ENCODE measurements at places on chromosomes 12 and 14.
A peak's percentile ranks its signal among the peaks of the same experiment; 100 is the strongest.

DNA sequence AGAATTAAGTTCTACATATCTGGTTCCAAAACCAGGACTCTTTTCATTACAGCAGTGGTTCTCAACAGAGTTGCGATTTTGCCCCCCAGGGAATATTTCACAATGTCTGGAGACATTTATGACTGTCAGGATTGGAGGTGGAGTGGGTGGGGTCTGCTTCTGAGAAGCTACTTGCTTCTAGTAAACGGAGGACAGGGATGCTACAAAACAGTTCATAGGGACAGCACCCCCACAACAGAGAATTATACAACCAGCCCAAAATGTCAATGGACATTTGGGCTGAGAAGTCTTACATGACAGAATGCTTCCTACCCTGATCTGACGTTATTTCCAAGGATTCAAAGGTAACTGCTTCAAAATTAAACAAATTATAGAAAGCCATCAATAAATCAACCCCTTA is 739 bp upstream of the SPATA7 start:
- DNase-seq, result no peak

- DNase-seq, result no peak
Observed at GRCh38 chr12:51218607-51219161, 822 bp upstream of the POU6F1 start.

- no peak for DNase-seq
Observed at GRCh38 chr12:79191391-79191790, 326.8 kb downstream of the SYT1 start.

DNA sequence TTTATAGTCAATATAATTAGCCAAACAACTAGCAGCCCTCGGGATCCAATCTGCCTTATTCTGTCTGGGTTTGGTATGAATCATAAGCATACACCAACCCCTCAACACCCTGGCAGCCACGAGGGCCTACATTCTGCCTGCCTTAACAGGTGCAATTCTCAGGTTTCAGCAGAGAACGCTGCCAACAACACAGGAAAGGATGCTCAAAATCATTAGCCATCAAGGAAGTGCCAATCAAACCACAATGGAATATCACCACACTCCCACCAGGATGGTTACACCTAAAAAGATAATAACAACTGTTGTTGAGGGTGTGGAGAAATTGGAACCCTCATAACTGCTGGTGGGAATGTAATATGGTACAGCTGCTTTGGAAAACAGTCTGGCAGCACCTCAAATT is 122.8 kb downstream of the TTC7B start:
- DNase-seq, result no peak

- no peak for DNase-seq
Observed at GRCh38 chr14:64506721-64507120, 2.2 kb downstream of the ZBTB1 start.

GRCh38 chr14:63212776-63213500 is 8.7 kb downstream of the RHOJ start:
- DNase-seq, result no peak

GRCh38 chr14:105151838-105152793 is 16.5 kb downstream of the JAG2 start:
- no peak for DNase-seq

GRCh38 chr14:86892152-86892956 is 1100.6 kb downstream of the GALC start:
- no peak for DNase-seq

DNA sequence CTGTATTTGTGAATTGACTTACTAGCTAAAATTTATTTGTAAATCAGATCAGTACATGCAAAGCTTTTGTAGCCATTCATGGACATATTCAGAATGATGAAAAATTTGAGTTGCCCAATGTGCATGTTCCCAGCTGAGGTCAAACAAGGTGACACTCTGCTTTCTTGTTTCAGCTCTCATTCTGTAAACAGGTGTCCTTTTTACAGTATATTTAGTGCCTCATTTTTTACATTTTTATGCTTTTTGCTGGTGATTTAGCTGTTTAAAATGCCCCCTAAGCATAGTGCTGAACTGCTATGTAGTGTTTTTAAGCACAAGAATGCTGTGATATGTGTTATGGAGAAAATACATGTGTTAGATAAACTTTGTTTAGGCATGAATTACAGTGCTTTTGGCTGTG is 76.3 kb downstream of the MIA2 start:
- no peak for DNase-seq

GRCh38 chr12:71354871-71355270 is 84.7 kb upstream of the LGR5 start:
- DNase-seq, result no peak

DNA sequence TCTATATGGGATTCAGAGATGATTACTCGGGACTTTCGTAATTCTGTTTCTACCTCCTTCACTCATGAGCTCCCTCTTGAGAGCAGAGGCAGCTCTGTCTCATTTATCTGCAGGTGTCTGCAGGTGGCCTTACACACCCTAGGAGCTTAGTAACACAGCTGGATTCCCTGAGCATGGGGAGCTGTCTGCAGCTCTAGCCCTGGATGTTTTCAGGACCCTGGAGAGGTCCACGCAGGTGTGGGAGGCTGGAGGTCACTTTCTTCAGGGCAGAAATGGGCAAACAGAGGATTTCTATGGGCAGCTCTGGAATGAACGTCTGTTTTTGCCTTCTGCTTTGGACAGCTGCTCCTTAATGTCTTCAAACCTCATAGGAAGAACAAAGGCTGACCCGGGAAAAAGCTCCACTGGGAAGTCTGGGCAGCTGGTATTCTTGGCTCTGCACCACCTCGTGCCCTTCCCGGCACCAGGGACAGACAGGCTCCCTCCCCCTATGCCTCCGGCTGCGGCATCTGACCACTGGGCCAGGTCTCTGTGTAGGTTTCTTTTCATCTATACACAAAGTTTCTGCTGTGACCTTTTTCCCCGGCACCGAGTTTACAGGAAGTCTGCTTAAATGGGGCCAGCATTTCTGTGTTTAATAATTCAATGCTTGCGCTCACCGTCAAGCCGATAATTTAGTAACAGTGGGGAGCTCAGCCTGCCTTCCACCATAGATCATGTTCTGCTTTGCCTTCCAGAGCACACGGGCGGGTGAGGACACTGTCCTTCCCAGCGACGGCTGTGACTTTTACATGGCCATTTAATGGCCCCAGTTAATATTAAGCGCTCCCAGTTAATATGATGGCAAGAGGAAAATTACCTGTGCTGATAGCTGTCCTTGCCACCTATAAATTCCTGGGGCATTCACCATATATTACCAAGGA is 320.2 kb upstream of the SFSWAP start:
- DNase-seq, result no peak

DNA sequence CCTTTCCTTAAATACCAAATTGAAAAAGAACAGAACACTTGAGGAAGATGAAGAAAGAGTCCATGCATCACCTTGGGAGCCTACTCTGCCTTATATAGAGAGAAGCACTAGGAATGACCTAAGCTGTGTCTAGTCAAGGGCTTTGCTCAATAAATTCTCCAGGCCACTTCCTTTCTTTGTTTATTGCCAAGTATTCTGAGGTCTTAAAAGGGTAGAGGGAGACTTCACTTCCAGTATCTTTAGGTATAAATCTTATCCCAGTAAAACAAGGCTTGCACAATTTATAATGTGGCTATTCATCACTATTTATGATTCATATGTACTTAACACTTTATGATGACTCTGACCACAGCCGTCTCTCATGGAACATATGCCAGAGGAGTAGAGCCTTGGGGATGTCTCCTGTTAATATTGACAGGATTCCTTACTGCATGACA is 85.1 kb upstream of the ARHGAP5 start:
- DNase-seq, result no peak

DNA sequence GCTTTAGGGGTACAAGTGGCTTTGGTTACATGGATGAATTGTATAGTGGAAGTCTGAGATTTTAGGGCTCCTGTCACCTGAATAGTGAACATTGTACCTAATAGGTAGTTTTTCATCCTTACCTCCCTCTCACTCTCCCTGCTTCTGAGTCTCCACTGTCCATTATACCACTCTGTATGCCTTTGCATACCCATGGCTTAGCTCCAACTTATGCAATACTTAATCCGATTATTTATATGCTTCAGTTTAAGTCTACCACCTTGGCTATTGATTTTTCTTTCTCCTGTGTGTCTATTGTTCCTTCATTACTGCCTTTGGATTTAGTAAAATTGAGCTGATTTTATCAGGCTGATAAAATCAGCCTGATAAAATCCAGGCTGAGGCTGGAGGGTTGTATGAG is 30.5 kb upstream of the C12orf71 start:
- DNase-seq, result no peak

DNA sequence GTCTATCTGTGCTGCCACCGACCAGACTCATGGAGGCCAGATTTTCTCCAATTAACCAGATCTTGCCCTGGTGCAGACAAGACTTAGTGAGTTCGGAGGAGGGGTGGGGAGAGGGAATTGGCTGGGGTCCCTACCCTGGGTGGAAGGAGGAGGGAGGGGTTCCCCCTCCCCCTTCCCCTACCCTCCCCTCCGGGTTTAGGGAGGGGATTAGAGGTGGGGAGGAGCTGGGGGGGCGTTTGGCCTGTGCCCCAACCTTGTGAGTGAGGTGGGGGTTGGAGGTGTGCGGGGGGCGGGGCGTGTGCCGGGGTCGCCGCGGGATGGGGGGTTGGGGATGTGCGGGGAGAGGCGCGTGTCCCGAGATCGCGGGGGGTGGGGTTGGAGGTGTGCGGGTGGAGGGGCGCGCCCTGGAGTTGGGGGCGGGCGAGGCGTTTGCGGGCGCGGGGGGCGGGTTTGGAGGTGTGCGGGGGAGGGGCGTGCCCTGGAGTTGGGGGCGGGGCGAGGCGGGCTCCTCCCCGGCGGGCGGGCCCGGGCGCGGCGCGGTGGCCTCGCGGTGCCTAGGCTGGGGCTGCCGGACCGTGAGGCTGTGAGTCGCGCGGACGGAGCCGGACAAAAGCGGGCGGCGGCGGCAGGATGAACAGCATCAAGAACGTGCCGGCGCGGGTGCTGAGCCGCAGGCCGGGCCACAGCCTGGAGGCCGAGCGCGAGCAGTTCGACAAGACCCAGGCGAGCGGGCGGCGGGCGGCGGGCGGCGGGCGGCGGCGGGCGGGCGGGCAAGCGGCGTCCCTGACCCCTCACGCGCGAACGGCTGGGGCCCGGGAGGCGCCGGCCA is at the start of gene HIP1R:
Gene HIP1R (plus strand): TSS at position 537 of the 829 bp plus-strand sequence. CDS start 94 bp downstream, at position 631.
- DNase-seq, result peak; percentile 81

- no peak for DNase-seq
Observed at GRCh38 chr12:120979220-120979861, 998 bp downstream of the HNF1A start.

DNA sequence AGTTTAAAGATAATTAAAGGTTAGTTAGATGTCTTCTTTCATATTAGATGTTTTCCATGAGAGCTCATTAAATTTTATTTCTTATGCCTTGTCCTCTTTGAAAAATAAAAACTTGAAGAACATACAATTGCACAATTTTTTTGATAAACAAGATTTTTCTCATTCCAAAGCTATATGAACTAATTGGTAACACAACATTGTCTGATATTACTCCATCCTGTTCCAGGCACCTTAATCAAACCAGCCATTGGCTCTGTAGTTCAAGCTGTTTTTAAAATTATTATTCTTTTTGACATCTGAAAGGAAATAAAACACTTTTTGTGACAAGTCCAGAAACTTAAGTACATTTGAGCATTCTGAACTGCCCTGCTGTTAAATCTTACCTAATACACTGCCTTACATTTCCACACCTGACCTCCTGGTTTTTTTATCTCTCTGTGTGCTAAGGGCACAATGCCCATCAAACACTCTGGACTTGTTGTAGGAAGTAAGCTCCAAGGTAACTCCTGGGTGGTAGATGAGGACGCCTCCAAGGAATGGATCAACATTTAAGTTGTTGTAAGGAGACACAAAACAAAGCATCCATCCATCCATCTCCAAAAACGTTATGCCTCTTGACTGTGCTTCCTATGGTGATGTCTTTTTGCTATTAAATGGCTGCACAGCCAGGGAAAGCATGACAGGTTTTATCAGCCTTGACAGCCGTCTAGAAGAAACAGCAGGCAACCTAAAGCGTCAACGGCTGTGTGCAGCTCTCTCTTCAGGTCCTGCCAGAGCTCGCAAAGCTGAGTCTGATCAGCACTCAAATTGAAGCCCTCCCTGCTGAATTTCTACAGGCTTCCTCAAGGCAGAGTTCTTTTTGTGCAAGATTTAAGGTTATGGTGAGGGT is 449.9 kb upstream of the FLRT2 start:
- no peak for DNase-seq

DNA sequence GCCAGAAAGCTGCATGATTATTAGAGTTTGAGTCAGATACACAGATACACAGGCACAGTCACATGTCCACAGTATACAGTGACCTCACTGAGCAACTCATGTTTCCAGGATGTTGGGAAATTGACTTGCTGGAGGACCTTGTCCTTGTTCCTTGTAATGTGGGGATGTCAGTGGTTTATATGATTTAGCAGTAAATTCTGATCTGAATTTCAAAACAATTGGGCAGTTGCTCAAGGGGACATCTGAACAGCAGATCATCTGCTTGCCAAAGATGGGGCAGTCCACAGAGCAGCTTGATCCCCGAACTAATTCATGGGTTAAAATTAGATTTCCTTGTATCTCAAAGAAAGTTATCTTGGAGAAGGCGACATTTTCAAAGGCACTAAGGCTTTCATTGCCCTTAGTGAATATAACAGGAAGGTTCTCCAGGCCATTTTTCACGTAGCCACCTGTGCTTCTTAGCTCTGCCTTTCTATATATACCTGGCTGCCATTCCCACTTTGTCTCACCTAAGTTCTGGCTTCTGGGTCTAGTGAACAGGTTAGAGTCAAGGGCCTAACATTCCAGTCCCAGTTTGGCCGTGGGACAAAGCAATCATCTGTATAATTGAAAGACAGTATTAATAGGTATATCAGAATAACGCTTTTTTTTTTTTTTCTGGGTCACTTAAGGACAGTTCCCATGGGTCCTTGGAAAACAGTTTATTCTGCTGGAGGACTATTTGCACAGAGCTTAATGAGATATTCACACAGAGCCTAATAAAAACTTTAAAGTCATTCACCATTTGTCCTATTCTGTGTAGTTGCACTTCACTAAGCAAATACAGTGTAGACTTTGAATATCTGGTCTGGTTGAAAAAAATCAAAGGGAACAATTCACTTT is 64.9 kb upstream of the STRN3 start:
- no peak for DNase-seq

GRCh38 chr12:47190271-47190750 is 110.6 kb upstream of the AMIGO2 start:
- no peak for DNase-seq

DNA sequence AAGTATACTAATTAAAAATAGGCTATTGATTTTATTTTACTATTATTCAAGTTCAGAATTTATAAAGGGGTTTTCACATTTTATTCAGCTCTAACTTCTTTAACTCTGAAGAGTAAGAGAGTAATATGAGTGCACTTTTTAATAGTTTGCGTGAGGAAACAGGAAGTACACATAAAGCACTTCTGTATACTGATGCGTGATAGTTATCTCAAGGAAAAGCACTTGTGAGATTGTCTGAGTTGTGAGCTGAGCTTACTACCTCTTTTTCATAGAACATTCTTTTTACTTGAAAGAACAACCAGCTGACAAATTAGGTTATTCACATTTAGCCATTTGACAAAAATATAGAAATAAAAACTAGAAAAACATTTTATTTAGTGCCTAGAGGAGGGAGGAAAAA is 1.9 kb downstream of the RAD51AP1 start:
- no peak for DNase-seq

- DNase-seq, result no peak
Observed at GRCh38 chr12:40262657-40263056, 37.9 kb downstream of the LRRK2 start.

- no peak for DNase-seq
Observed at GRCh38 chr12:70691018-70691672, 53.9 kb upstream of the PTPRB start.

GRCh38 chr12:106084014-106084671 is 54.6 kb downstream of the NUAK1 start:
- no peak for DNase-seq
